ENCODE measurements at places on chromosomes 2 and 18.

DNA sequence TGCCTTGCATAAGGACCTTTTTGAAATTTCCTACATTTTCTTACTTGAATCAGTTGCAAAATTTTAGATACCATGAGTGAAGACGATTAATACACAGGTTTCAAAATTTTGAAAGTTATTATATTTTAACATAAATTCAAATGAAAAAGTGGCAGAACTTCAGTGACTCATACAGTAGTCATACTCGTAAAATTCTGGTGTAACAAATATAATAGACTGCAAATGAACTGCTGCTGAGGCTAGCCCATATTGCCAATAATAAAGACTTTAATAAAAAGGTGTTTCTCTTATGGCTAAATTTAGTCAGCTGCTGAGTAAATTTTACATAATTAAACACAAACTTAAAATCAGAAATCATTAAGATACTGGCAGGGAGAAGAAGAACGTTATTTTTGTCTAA lies 36.9 kb downstream of the MSH6 start:
- DNase-seq, result no peak

- no peak for DNase-seq
These were observed 15.8 kb downstream of the ATF2 start for GRCh38 chr2:175152242-175152641.

DNA sequence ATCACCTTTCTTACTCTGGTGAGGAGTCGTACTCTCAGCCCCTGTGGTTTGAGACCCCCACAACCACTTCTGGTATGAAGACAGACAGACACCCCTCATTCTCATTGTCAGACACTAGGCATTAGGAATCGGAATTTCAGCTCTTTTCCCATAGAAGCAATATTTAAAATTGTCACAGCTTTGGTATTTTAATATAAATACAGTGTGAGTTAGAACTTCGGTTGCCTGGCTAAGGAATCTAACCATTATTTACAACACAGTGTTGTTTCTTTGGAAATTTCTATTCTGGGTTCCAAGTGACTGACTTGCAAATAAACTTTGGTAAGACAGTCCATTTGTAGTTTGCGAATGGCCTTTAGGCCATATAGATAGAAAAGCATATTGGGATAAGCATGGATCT lies 318.1 kb downstream of the PARD3B start:
- DNase-seq, result no peak

- no peak for DNase-seq
These were observed 8.0 kb downstream of the MRPL33 start for GRCh38 chr2:27779417-27780055.

DNA sequence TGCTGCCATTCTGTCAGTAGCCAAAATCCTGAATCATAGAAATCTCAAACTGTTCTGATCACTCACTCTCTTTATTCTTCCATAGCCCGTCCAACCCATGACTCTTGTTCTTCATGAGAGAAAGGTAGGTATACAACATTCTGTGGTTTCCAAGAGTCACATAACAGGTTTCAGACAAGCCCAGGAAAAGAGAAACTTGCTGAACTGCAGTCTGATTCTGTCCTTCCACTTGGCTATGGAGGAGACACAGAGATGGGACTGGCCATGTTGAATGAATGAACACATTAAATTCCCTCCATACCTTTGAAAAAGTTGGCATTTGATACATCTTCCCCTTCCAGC lies 880.2 kb upstream of the CELF4 start:
- no peak for DNase-seq

GRCh38 chr2:219439506-219439905 lies 4.9 kb downstream of the SPEG start:
- no peak for DNase-seq

GRCh38 chr2:4762951-4763376 lies 929.2 kb upstream of the SOX11 start:
- no peak for DNase-seq
